ENCODE measurements at places on chromosomes 4 and X.

- DNase-seq: no peak
Observed at GRCh38 chrX:43756076-43756475, 100.0 kb downstream of the MAOA start.

GRCh38 chr4:145730026-145730425, 50.1 kb downstream of the C4orf51 start:
- no peak for DNase-seq

DNA sequence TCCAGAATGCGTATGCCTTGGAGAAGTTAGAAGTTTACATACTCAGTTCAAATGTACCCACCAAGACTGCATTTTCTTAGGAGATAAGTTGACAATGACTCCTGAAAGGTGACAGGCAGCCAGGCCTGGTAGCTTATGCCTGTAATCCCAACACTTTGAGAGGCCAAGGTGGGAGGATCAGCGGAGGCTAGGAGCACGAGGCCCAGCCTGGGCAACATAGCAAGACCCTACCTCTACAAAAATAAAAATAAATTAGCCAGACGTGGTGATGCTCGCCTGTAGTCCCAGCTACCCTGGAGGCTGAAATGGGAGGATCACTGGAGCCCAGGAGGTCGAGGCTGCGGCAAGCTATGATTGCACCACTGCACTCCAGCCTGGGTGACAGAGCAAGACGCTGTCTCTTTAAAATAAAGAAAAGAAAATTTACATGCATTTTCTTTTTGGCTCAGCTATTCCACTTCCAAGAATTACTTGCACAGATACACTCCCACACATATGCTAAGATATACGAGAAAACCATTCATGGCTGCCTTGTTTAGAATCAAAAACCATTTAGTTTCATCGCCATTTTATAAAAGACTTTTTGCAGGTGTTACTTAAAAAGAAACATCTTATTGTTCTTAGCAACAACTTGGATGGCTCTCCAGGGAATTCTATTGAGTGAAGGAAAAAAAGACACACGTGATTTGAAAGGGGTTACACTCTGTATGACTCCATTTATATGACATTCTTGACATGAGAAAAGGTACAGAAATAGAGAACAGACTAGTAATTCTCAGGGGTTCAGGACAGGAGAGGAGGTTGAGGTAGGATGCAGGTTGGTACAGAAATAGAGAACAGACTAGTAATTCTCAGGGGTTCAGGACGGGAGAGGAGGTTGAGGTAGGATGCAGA, 66.3 kb downstream of the DHRSX start:
- no peak for DNase-seq

GRCh38 chr4:31375936-31376335, 655.8 kb downstream of the PCDH7 start:
- DNase-seq: no peak

DNA sequence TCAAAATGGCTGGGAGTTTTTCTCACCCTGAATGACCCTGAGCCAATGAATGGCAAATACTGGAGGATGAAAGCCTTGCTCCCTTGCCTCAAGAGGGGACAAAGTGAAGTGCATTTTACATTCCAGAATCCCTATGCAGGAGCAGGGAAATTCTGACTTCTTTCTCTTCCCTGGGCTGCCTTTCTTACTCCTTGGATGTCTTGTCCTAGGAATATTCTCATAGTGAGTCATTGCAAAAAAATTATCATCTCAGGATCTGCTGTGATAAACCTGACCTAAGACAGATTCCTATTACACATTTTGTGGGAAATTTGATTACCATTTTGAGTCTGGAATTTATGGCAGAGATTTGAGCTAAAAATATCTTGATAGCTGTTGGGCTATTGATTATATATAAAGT, 199.9 kb downstream of the TMA16 start:
- DNase-seq: no peak

GRCh38 chr4:52833941-52834525, 28.1 kb upstream of the RASL11B start:
- DNase-seq: no peak

All from GF-D8 (cell line).